MG63 (cell line): ENCODE measurements at places on chromosomes 7 and 10.

DNA sequence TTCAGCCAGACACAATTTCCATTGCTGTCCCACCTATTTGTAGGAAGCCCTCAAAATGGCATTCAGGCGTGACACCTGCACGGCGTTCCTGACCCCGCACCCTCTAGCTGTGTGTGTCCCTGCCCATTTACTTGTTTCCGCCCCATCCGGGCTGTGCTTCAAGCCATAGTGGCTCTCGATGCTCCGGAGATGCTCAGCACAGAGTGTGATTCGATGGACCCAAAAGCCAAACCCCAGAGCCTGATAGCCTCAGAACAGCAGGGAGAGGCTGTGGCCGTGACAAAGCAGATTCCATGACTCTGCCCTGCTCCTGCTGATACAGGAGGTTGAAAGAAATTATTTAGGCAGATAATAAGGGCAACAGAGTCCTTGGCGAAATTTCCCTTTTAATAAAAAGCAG is 13.4 kb downstream of the BUD31 start:
- DNase-seq: no peak

DNA sequence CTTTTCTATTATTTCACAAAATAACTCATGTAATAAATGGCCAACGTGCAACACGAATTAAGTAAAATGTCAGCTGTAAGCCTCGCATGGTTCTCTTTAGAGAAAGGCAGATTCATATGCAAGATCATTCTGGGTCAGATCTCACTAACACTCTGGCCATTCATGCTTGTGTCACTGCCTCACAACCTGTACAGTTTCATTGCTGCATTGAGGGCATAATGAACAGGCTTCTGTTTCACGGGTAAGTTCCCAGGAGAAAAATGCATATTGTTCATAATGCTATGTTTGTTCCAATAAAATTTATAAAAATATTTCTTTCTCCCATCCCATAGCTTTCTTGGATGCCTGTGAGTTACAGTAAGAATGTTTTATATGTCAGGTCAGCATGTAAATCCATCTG is 734.0 kb upstream of the ANKRD30A start:
- no peak for DNase-seq

DNA sequence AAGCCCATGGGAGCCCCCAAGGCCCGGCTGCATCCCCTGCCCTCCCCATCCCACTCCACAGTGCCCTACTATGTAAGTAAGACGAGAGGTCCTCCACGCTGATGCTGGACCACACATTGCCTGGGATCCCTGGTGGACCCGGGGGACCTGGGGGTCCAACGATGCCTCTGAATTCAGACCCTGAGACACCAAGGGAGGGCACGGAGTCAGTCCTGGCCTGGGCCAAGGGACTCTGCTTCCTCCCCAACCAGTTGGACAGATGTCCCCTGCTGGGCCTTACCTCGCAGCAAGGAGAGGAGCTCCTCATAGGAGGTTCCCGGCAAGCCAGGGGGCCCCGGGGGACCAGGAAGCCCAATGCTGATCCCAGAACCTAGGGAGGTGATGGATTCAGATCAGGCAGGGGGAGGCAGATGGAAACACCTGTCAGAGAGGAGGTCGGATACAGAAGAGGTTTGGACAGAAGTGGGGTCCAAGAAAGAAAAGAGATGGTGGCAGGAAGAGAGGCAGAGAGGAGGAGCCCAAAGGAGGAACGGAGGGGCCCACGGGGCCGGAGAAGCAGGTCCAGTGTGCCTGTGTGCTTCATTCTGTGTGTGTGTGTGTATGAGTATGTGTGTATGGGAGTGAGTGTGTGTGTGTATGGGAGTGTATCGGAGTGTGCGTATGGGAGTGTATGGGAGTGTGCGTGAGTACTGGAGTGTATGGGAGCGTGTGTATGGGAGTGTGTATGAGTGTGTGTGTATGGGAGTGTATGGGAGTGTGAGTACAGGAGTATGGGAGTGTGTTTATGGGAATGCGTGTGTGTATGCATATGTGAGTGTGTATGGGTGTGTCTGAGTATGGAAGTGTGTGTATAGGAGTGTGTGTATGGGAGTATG is 50.2 kb downstream of the COL17A1 start:
- DNase-seq: no peak

DNA sequence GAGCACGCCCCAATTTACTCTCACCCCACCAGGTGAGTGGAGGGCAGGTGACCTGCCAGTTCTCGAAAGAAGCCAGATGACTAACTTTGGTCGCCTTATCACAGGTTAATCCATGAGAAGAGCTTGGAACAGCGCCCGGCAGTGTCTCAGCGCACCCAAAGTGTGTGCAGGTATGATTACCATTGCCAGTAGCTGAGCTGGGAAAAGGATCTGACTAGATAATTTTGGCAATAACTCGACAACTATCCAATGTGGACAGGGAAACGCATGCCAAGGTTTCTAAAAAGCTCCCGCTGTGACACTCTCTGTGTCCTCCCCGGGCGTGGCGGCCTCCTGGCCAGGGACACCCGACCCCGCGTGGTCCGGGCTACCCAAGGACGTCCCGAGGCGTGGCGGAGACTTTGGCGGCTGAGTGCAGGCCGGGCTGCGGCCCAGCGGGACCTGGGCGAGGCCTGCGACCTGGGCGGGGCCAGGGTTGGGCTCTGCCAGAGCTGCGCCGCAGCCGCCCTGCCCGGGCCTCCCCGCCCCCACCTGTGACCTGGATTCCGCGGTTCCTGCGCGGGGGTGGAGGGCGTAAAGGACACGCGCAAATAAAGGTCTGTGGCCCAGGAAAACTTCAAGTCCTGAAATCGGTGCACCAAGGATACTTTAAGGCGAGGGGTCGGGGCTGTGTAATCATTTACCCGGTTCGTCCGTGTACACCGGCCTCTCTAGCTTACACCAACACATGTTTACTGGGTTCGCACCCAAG is 13.7 kb upstream of the WAPL start:
- peak; percentile 44 for DNase-seq

GRCh38 chr7:136348542-136349192 is 371.5 kb upstream of the MTPN start:
- no peak for DNase-seq

DNA sequence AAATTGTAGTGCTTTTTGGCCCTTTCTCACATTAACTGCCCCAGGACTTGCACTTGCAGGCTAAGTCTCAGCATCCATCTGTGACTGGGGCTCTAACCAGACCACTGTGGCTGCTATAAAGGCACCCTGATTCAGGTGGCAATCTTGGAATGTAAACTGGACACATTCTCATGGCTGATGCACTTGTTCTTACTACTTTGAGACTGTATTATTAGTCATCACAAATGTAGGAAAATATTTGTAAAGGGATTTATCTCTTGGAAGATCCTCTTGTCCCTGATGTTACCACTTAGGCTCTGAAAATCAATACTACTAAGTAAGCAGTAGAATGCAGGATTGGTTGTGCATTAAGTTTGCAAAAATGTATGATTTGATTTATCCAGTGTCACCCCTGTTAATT is 25.0 kb downstream of the PDE1C start:
- no peak for DNase-seq

- no peak for DNase-seq
These were observed 116.9 kb downstream of the SVOPL start for GRCh38 chr7:138584283-138584682.

DNA sequence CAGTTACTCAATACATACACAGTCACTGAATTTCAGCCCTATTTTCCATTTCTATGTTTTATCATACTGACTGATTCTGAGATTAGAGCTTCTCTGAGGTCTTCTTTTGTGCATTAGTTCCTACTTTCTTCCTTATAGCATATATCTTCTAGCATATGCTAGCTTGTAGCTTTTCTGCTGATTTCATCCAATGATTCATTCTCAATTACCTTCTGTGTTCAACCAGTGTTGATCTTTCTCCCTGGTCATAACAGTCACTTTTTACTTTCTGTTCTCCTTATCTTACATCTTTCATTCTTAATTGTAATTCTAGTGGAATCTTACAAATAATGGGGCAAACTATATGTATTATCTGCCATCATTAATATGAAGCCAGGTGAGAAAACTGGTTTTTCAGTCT is 159.5 kb upstream of the HGF start:
- DNase-seq: no peak

GRCh38 chr10:69568472-69569395 is 4.5 kb downstream of the NEUROG3 start:
- no peak for DNase-seq

DNA sequence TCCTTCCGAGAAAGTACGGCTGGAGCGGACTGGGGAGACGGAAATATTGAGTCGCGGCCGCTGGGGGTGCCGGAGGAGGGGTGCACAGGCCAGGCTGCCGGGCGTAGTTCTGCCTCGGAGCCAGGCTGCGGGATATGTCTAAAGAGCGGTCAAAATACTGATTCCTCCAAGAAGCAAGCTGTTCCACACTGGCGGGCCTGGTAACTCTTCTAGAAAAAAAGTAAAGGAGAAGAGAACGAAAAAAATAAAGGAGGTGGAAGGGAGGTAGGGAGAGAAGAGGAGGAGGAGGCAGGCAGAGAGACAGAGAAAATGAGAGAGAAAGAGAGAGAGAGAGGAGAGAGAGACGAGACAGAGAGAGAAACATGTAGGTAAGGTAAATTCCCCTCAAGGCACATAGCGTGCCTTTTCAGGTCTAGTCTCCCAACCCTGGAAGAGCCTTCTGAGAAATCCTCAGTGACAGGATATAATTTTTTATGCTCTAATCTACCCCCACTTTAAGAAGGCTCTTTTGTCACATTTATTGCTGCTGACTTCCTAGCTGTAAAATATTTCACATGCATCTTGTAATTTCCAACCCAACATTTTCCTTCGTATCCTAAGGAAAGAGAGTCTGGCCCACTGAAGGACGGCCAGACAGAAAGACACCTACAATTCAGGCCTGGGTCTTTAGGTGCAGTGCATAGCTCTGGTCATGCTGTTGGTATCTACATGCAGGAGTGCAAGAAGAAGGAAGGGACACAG is 5.7 kb downstream of the DLX5 start:
- no peak for DNase-seq

GRCh38 chr10:62996925-62997324 is 136.2 kb upstream of the NRBF2 start:
- DNase-seq: no peak

GRCh38 chr7:101166648-101166908 is 1.2 kb upstream of the VGF start:
- DNase-seq: no peak

GRCh38 chr7:151436446-151437158 is 3.3 kb downstream of the CRYGN start:
- no peak for DNase-seq

DNA sequence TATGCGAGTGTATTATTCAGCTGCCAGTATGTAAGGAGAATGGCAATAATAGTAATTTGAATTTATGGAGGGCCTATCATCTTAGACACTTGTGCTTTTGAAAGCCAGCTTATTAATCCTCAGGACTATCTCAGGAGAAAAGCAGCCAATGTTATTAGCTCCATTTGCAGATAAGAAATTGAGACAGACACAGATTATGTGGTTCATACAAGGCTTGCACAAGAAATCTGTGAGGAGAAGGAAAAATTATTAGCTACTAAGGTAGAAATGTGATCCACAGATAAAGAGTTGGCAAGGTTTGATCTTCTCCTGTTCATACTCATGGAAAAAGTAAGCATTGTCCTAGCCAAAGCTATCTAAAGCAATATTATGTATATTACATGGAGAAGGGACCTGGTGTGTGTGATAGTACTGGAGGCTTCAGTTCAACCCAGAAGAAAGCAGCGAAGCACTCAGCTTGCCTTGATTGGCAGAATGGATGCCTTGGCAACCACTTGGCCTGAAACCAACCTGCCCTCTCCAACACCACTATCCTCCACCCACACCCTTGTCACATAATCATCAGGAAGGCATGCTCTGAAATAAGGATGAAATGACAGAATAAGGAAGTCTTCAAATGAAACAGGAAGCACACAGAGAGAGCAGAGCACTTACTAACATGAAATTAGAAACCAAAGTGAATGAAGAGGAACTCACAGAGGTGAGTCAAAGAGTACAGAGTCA is 18.0 kb downstream of the MACC1 start:
- DNase-seq: peak; percentile 61

- no peak for DNase-seq
These were observed 358.8 kb downstream of the BBS9 start for GRCh38 chr7:33487998-33488682.

DNA sequence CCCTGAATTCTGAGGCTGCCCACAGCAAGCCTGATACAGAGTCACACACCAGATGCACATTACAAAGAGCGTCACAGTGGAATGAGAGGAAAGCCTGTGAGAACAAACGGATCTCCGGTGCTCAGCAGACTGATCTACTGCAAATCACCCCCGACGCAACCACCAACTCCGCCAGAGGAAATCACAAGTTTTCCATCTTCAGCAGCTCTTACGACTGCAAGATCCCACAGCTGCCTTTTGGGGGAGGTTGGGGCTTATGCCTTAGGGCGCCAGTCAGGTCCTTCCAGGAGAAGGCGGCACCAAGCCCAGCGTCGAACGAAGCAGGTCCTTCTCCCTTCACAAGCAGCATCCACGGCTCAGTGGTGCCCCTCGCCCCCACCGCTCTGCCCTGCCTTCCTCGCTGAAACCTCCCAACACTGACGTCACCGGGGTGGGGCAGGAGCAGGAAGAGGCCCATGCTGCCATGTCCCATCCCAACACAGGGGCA is 32.5 kb downstream of the PTPRN2 start:
- no peak for DNase-seq

DNA sequence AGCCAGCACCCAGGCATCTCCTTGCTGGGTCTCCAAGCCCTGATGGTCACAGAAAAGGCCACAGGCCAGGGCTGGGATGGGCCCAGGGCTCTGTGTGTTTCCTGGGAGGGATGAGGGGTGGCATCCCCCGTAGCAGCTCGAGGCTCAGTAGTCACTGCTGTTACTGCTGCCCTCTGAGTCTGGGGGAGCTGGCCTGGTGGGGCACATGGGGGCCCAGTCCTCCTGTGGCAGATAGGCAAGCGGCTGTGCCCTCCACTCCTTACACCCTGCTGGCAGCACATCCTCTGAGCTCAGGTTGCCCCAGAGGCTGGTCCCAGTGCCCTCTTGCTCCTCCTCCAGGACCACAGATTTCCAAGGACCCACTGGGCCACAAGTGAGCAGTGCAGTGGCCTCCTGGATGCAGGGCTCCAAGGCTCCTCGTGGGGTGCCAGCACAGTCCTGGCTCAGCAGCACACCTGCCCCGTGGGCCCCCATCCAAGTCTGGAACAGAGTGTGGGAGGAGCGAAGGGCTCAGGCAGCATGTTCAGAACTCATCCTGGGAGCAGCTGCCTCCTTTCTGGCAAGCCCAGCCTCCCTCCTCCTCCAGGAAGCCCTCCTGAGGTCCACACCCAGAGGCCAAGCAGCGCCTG is 31.5 kb upstream of the TUBB8 start:
- DNase-seq: no peak
